ENCODE measurements at places on chromosomes 6 and 20.

DNA sequence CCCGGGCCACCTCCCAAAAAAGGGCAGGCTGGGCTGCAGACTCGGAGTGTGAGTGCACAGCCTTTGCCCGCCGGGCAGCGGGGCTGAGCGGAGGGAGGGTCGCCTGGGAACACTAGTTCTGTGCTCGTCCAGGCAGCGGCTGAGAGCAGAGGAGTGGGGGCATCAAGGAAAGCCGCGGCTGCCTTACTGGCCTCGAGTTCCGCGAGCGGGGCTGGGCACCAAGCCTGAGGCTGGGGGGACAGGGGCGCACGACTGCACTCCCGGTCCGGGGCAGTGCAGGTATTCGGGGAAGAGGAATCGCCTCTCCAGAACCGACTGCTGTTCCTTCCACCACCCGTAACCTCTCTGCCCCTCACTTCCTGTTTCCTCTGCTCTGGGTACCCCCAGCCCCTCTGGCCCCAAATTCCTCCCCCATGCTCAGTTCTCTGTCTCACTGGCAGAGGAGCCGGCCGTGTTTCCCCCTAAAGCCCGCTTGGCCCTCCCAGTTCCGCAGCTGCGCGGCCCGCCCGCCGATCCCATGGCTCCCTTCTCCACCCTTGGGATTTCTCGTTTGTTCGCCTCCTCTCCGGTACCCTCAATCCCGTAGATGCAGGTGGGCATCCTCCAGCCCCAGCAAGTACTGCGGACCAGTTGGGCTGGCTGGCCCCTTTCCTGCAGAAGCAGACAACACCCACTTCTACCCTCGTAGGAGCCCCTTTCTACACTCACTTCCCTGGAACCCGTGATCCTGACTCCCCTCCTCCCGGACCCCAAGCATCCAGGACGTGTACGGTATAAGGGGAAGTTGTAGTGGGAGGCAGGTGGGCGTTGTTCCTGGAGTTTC is 5.1 kb downstream of the RING1 start:
- DNase-seq = peak; percentile 59

DNA sequence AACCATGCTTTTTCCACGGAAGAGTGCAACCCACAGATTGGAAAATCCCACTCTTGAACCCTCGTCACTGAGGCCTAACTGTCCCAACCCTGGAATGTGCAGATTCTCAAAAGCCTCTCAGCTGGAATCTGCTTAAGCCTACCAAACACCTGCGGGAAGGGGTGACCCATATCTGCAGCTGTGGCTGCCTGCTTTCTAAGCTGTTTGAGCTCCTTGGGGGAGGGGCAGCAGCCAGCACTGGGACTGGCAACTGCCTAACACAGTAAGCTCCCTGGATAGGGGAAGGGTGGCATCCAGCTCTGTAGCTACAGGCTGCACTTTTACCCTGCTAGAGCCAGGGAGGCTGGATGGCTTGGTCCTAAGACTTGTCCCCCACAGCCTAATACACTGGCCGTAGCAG is 579.6 kb downstream of the COL12A1 start:
- no peak for DNase-seq

DNA sequence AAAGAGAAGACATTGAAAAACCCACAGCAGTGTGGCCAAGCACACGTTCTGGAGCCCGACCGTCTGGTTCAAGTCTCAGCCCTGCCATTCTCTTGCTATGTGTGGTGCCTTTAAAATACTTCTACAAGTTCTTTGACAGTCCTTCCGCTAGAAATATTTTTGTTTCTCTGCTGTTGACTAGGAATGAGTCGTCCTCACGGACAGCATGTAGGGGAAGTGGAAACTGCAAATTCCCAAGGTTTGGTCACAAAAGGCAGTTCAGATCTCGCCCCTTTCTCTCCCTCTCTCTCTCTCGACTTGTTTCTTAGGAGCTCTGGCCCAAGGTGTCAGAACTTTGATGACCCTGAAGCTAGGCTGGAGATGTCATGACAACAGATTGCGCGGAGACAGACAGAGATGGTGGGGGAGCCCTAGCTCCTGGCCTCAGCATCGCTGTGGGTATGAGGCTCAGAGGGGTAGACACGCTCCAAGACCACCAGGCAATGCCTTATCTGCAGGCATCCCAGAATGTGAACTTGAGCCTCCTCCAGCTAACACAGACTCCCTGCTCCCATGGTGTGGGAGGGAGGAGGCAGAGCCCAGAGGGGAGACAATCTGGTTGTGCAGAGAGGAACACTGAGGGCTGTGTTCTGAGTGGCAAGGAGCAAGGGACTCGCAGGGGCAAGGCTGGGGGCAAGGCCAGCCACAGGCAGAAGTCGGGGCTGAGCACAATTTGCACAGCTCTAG is 368.9 kb upstream of the SULF2 start:
- no peak for DNase-seq

DNA sequence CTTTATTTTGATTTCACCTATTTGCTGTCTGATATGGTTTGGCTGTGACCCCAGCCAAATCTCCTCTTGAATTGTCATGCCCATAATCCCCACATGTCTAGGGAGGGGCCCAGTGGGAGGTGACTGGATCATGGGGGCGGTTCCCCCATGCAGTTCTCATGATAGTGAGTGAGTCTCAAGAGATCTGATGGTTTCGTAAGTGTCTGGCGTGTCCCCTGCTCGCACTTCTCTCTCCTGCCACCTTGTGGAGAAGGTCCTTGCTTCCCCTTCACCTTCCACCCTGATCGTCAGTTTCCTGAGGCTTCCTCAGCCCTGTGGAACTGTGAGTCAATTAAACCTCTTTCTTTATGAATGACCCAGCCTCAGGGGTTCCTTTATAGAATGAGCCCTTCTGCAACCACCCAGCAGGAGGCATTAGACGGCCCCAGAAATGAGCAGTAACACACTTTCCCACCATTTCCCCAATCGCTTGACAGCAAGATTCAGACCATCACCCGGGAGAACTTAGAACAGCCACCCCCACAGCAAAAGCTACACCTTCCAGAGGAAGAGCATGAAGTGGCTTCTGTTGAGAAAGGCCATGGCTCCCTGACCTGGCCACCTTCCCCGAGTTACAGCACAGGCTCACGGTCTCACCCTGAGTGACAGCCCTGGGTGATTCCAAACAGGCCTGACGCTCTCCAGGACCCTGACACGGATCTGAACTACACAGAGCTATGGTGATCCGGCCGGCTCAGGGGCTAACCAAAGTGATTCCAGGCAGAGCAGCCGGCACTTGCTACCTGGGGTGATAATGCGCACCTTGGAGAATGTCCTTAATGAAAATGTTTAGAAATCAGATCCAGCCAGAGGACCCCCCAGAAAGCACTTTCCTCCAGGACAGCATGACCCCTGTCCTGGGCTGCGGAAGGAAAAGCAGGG is 131.2 kb upstream of the CDH4 start:
- no peak for DNase-seq

GRCh38 chr20:24497851-24498250 is 28.4 kb downstream of the SYNDIG1 start:
- DNase-seq = no peak

DNA sequence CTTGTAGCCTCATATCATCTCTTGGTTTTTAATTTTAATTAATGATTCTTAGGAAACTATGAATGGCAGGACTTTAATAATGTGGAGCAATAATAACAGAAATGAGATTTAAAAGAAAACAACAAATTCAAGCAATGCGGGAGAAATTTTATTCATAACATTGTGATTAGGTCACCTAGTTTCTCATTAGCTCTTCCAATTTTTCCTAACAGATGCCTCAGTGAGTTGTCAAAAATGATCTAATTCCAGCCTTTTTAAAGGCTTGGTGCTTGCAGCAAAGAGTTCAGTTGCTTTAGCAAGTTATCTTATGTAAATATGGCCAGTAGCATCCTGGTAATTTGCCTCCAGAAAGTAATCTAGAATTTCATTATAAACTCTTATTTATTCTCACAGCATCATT is 20.4 kb downstream of the PDE7B start:
- peak; percentile 43 for DNase-seq

DNA sequence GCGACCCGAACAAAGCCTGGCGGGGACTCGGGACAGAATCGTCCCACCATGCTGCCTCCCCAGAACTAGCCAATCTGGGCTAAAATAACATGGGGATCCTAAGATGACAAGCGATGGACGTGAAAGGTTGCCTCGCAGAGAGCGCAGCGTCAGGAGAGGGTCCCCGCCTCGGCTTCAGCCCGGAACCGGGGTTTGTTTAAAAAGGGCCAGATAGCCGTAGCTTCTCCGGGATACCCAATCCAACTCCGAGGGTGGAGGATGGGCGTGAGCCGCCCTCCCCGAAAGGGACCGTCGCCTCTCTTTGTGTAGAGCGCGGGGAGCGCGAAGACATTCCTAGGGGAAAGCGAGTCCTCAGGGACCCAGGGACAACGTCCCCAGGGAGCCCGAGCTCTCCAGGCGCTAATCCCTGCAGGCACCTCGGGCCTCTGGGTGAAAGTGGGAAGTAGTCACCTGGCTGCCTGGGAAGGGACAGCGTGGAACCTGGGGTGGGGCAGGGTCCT is 643 bp downstream of the CD24 start:
- DNase-seq = peak; percentile 39

- DNase-seq = no peak
Measured at GRCh38 chr20:31925631-31926030, 26.2 kb downstream of the PDRG1 start.

GRCh38 chr6:3623451-3624249 is 127.9 kb downstream of the PXDC1 start:
- DNase-seq = no peak

DNA sequence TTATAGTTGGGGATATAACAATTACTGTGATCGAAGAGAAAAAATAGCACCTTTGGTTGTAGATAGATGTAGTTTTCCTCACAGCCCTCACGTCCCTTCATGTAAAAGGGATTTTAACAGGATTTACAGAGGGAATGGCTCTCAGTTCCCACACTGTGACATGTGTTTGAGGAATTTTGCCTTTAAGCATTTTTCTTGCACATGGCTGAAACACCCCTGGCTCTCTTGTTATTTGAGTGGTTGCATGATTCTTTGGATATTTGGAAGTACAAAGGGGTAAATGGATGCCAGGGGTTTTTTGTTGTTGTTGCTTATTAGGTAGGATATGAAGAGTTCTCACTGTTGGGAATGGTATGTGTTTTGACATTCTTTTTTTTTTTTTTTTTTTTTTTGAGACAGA is 48.2 kb downstream of the JAG1 start:
- DNase-seq = no peak

DNA sequence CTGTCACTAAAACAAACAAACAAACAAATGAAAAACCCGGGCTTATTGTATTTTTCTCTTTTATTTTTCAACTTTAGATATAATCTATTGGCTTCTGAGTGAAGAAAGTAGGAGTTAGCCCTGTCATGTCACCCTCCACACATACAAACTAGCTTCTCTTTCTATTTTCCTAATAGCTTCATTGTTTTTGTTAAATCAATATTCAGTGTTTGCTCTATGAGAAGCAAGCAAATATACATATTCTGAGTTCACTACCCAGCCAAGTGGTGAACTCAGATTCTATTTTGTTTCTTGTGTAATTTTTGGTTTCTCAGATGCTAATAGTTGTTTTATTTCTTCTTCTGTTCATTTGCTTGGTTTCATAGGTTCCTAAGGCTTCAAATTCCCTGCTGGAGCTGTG is 66.4 kb downstream of the SNRNP48 start:
- no peak for DNase-seq

DNA sequence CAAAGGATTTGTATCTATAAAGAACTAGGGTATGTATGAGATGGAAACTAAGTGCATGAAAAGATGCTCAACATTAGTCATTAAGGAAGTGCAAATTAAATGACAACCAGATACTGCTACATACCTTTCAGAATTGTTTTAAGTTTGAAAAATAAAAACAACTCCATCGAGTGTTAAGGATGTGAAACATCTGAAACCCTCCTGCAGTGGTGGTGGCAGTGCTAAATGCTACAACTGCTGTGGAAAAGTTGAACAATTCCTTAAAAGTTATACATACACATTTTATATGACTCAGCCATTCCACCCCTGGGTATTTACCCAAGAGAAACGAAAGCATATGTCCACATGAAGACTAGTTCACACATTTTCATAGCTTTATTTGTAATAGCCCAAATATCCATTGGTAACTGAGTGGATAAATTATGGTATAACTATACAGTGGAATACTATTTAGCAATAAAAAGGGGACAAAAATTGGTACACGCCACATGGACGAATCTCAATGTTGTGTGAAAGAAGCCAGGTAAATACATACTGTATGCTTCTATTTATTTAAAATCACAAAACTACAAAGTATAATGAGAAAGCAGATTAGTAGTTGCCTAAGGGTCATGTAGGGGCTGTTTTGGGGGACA is 10.6 kb downstream of the ARMH2 start:
- no peak for DNase-seq

Measured in AG20443 (cell line).